Stimulated activated CD4-positive, alpha-beta T cell treated with anti-CD3 and anti-CD28 coated beads, Interleukin-15, amount 100 ng/mL, for 1 hour (primary cell): ENCODE measurements at places on chromosomes 3 and 15.

GRCh38 chr3:19221081-19221480, 72.8 kb downstream of the KCNH8 start:
- no peak for DNase-seq

DNA sequence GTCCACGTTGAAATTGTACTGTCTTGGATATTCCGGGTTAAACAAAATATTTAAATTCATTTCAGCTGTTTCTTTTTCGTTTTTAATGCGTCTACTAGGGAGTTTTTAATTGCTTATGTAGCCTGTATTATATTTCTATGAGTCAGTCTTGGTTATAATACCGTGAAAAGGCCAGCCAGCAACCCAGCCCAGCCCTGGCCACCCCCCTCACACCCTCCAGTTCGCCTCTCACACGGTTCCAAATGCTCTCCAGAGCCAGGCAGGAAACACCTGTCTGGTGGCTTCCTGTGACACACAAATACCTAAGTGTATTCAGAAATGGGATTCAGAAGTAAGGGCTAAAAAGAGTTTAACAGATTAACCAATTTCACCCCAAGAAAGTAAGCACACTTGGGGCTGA, 4.4 kb downstream of the SH3BP5 start:
- DNase-seq = no peak

DNA sequence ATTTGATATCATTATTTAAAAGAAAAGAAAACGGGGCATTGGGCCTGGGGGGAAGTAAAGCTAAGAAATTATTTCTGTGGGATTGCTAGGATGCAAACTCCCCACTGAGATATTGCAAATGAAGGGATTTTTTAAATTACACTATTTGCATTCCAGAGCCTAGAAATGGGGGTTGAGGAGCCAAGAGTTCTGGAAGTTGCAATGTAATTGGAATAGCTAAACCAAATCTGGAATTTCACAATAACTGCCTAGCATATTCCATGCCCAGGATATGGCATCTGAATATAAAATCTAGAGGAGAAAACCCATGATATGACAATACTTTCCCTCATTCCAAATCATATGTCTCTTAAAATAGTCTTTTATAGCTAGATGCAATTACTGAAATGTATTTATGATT, 93.0 kb downstream of the CADM2 start:
- no peak for DNase-seq

- no peak for DNase-seq
These were observed 46.2 kb downstream of the DENND6A start for GRCh38 chr3:57646723-57647122.

- no peak for DNase-seq
These were observed 3.9 kb upstream of the CIDEC start for GRCh38 chr3:9883706-9884554.

DNA sequence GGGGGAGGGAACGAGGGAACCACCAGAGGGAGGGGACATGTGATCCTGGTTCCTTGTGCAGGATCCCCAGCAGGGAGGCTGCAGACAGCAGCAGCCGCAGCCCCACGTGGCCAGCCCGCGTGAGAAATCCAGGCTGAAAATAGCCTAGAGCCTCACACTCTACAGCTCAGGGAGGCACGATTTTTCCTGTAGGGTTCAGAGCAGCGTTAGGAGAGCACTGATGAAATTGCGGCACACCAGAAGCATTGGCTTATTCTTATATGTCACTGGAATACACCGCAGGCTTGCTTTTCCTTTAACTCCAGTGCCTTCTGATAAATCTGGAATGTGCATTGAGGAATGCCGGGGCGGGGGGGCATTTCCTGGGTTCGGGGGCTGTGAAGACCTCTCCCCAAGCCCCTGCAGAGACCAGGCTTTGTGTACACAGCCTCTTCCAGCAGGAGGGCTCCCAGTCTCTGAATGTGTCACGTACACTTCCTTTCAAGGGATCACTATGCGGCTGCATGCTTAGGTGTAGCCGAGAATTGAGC, 193.0 kb downstream of the ATP10A start:
- no peak for DNase-seq

DNA sequence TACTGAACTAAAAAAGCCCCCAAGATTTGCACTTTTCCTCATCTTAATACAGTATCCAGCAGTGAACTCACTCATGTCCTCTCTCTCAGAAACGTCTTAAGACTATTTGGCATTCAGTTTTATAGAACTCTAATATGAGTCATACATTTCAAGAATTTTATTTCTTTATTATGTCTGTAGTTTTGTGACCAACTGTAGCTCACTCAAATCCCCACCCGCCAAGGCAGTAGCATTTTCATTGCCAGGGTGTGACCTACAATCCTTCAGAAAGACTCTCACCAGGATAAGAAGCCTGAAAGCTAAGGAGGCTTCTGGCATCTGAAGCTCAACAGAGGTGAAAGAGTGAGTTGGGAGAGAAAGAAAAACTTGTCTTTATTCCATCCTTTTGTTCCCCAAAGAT, 537.1 kb downstream of the RSL24D1 start:
- no peak for DNase-seq

DNA sequence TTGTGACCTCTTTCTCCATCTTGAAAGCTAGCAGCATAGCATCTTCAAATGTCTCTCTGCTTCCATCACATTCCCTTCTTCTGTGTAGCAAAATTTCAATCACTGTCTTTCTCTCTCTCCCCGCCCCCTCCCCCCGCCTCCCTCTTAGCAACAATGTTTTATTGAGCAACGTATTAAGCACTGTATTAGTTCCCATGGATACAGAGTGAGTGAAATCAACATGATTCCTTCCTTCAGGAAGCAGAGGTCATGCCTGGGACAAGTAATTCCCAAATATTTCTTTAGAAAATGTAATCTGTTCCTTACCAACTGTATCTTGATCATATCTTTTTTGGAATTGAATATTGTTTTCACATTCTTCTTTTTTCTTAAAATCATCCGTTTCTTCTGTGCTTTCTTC, 373.7 kb upstream of the NECTIN3 start:
- no peak for DNase-seq
